ENCODE measurements at places on chromosomes 7 and 10.

- no peak for DNase-seq
Observed at GRCh38 chr10:21399392-21400035, 126.0 kb downstream of the SKIDA1 start.

GRCh38 chr7:96182424-96183158 lies 139.3 kb downstream of the SLC25A13 start:
- DNase-seq, result no peak

DNA sequence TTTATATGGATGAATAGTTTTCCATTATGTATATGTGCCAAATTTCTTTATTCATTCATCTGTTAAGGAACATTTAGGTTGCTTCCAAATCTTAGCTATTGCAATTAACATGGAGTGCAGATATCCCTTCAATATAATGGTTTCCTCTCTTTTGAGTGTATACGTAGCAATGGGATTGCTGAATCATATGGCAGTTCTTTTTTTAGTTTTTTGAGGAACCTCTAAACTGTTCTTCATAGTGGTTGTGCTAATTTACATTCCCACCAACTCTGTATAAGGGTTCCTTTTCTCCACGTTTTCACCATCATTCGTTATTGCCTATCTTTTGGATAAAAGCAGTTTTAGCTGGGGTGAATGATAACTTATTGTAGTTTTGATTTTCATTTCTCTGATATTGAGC lies 46.5 kb downstream of the FAS start:
- DNase-seq, result no peak

DNA sequence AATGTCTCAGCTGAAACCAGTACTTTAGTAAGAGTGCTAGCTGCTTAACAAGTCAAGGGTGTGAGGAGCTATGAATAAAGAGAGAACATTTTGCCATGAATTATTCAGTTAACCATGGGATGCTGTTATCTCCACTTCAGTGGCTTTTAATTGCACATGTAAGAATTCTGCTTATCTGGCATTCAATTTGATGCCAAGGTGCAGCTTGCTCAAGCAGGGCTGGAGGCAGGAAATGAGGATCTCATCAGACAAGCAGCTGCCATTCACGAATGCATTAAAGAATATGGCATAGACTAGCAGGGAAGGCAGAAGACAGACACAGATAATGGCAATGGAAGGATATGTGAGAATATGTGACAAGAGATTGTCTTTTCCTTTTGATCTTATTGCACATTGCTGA lies 697.8 kb downstream of the NRG3 start:
- DNase-seq, result no peak

DNA sequence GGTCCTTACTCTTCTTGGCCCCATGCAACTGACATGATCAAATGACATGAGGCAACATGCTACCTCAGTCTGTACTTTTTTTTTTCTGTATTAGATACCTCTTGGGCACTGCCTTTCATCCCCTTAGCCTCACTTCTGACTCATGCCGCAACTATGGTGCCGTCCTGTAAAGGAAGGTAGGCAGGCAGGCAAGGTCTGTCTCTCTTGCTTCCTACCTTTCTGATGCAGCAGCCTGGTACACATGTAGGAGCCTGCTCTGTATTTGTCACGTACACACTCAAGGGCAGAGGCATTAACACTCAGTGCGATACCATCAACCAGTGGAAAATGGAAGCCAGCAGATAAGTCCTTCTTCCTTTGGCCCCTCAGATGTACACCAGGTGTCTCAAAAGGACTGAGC lies 146.7 kb downstream of the ATE1 start:
- DNase-seq, result no peak

- DNase-seq, result no peak
Observed at GRCh38 chr7:18552943-18553604, 57.5 kb downstream of the HDAC9 start.

DNA sequence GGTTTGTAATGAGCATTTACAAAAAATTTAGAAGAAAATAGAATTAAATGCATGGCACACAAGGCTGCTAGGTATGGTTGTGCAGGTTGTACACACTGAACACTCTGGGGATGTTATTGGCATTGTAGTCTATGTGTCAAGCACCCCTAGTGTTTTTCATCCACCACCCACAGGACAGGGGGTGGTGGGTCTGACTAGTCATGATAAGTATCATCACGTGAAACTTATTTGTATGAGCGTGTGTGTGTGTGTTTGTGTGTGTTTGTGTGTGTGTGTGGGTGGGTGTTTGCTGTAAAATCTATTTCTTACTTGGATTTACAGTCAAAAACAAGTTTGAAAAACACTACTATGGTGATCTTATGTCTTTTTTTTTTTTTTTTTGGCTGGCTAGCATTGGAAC lies 66.5 kb downstream of the MAP3K8 start:
- DNase-seq, result no peak

DNA sequence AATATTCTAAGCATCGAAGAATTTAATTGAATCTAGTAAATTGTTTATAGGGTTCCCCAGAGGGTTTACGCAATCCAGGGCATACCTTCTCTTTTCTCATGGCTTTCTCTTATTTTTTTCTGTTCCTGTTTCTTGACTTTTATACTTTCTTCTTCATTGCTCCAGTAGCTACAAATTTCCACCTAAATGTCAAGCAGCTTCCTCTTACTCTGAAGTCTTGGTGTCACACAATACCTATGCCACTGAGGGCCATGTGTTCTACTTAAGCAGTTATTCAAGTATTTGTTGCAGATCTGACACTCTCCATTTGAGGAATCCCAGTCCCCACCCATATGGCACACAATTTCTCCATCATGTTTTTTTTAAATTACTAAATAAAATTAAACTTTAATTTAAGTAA lies 343.1 kb upstream of the MBL2 start:
- DNase-seq, result no peak

- DNase-seq, result no peak
Observed at GRCh38 chr7:150900675-150901074, 48.4 kb downstream of the AOC1 start.

DNA sequence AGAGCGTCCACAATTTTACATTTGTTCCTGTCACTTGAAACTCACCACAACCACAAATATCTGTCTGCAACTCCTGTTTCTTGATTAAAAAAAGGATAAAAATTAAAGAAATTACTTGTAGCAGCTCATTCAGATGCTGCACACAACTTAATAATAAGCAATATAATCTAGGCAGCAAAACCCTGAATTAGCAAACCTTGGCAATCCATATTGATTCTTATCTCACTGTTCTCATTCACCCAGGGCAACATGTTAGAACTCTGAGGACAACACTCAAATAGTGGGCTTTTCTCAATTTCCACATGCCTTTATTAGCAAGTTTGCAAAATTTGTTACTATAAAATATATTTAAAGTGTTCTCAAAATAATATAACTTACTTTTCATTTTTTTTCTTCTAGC lies 38.9 kb downstream of the BAZ1B start:
- no peak for DNase-seq

DNA sequence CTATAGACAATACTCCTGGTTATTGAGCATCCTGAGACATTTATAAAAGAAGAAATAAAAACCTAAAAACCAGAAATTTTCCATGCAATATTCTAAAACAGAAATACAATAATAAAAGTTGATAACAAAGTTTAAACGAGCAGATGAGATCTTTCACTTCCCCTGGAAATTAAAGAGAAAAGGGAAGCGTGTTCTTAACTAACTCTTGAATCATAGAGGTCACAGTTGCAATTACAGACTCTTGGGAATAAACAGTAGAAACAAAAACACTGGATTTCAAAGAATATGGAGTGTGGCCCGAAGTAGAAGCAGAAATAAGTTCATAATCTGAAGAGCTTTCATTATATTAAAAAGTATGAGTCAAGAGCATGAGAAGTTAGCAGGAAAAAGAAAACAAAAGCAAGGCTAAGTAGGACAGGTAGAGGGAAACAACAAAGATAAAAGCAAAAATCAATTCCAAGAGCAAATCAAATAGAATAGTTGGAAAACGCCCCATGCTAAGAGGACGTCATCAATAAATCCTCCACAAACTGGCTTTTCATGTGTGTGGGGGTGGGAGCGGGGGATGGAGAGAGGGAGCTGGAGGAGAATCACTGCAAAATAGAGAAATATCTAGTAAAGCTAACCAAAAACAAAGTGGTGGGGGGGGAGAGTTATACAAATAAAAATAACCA lies 55.2 kb upstream of the C10orf71 start:
- DNase-seq, result no peak

GRCh38 chr7:18287482-18287881 lies 208.1 kb upstream of the HDAC9 start:
- no peak for DNase-seq

- DNase-seq, result no peak
Observed at GRCh38 chr7:69773535-69774225, 175.4 kb downstream of the AUTS2 start.
